CD4-positive, alpha-beta T cell (primary cell): ENCODE measurements at places on chromosomes 11 and 22.

GRCh38 chr22:44500599-44500998 is 2.6 kb upstream of the RTL6 start:
- DNase-seq: no peak

- no peak for DNase-seq
Observed at GRCh38 chr11:103338621-103339484, 229.6 kb downstream of the DYNC2H1 start.

- DNase-seq: peak; percentile 66
Observed at GRCh38 chr11:71996946-71997345, 1.8 kb upstream of the IL18BP start.

GRCh38 chr11:80899381-80899780 is 1458.6 kb upstream of the TENM4 start:
- DNase-seq: no peak

DNA sequence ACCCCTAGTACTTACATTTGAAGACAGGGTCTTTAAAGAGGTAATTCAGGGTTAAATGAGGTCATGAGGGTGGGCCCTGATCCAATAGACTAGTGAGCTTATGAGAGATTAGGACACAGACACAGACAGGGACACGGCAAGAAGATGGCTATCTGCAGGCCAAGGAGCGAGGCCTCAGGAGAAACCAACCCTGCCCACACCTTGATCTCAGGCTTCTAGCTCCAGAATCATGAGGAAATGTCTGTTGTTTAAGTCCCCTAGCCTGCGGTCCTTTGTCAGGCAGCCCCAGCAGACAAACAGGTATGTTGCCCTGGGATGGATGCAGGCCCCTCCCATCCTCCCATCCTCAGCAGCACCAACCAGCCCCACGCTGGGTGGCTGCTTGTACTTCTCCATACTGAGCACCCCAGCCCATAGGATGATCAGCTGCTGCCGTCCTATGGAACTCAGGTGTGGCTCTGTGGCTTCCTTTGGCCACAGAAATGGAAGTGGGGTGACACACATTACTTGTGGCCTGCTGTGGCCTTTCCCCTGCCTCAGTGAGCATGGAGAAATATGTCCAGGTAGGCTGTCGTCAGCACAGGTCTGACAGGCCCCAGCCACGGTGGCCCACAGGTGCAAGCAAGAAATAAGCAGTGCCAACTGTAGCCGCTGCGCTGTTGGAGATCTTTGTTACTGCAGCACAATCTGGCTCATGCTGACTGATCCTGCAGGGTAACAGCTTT is 7.9 kb downstream of the GNB1L start:
- no peak for DNase-seq
